ENCODE measurements at places on chromosomes 1 and 21.

GRCh38 chr1:114854693-114855320 is at the start of gene SYCP1:
TSS of gene SYCP1 (plus strand) at chr1:114854863. CDS start at chr1:114855465, 602 bp downstream.
- DNase-seq: peak; percentile 15

DNA sequence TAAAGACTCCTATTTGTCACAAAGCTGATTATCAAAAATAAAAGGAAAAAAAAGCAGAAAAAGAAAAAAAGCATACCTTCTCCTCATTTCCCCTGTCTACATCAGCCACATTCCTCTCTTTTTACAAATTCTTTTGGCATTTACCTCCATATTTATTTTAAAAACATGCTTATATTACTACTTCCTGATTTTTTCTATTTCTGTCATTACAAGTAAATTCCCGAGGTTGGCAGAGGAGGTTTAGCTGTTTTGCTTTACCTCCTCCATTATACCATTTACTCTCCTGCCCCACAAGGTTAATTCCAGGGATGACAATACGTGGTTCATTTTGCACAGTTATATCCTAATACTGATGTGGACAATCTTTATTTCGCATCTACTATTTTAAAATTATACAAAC is 26.3 kb upstream of the CD34 start:
- no peak for DNase-seq

DNA sequence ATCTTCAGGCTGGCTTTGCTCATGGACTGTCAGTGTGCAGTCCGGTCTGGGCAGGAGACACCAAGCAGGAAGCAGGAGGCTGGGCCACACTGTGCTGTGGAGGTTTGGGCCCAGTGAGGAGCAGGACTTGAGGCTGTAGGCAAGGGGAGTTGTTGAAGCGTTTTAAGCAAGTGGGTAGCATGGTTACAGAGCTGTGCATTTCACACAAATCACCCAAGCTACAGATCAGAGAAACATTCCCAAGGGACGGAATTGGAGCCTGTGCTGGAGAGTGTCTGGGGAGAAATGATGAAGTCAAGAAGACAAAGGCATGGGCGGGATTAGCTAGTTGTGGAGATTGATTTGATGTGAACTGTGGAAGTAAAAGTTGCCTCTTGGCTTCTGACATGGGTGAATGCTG is 60.9 kb downstream of the KIF21B start:
- no peak for DNase-seq

- DNase-seq: peak; percentile 92
These were observed 32.2 kb downstream of the BATF3 start for GRCh38 chr1:212667223-212668139.

- no peak for DNase-seq
These were observed 44.5 kb downstream of the TIAM1 start for GRCh38 chr21:31299291-31300147.

GRCh38 chr1:31650161-31651088 is 5.7 kb upstream of the PEF1 start:
- no peak for DNase-seq

- DNase-seq: no peak
These were observed 4.9 kb upstream of the SHISA4 start for GRCh38 chr1:201883786-201884185.

- peak; percentile 62 for DNase-seq
These were observed 78.4 kb upstream of the GPR88 start for GRCh38 chr1:100459358-100460114.

DNA sequence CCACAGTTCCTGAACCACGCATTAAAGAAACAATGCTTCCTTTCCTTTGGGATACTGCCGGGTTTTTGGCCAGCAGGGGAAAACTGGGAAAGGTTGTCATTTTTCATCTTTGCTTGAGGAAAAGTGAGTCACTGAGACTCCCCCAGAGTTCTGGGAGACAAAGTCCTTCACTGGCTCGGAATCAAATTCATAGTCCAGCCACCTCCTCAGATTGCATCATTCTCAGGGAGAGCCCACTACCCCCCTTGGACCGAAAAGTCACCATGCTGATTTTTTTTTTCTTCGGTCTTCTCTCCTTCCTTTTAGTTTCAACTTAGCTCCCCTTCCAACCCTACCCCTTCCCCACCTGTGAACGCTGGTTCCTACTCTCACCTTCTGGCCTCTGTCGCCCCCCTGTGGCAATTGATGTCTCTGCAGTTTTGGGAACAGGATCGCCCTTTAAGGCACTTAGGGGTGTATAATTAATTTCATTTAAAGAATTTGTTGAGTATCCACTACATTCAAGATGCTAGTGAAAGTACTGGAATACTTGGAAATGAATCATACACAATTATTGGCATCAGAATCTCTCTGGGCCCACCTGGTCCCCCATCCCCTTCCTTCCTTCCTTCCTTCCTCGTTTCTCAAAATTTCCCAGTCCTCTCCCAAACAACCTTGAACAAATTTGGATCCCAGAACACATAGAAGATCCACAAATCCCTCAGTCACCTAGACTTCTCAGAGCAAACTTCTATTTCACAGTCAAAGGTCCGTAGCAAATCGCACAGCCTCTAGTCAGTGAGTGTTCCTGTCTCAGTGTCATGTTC is 6.9 kb downstream of the ACKR1 start:
- DNase-seq: peak; percentile 58

Measured in SK-N-SH (cell line).